ENCODE measurements at places on chromosomes 3 and 15.
A peak's percentile ranks its signal among the peaks of the same experiment; 100 is the strongest.

- no peak for DNase-seq
These were observed 136.6 kb upstream of the RARB start for GRCh38 chr3:25291481-25291905.

DNA sequence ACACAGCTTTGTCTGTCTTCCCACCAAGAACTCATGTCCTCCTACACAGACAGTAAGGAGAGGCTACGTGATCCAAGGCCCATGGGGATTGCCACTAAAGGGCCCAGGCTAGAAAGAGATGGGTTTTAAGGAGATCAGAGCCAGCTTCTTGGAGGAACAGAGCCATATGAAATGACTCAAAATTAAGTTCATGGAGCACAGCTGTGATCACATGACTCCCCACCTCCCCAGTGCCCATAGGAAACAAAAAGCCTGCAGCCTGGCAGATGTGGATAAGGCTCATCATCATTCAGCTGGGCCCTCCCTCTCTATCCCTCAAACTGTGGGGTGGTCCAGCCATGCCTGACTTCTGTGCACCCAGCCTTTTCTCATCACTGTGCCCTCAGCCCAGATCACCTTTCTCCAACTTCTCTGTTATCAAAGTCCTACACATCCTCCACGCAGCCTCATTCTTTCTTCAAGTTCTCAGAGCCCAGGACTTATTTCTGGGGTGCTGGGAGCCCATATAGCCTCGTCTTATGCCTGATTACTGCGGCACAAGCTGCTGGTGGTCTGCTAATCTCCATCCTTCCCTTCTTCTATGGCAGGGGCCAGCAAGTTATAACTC, 137.6 kb downstream of the SMAD6 start:
- DNase-seq, result no peak

GRCh38 chr3:14300721-14301399, 101.5 kb upstream of the SLC6A6 start:
- DNase-seq, result no peak

GRCh38 chr3:178201714-178202113, 334.5 kb upstream of the KCNMB2 start:
- no peak for DNase-seq

DNA sequence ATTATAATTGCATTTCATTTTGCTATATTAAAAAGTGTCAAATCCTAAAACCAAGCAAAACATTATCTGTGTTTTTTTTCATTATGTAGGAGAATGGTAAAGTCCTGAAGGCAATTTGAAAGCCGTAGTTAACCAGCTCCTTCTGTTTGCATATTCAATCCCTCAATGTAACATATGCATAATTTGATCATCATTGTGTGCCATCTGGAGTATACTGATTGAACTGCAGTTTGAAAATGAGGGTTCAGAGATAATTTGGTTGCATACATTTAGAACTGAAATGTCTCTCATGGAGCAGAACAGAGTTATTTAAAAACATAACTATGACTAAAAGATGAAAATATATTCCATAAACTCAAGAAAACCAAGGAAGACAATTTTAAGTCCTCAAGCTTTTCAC, 518.6 kb downstream of the GBE1 start:
- no peak for DNase-seq

- no peak for DNase-seq
These were observed 422 bp downstream of the LSAMP start for GRCh38 chr3:116444819-116445310.

- no peak for DNase-seq
These were observed 400.0 kb upstream of the C2CD4B start for GRCh38 chr15:62564886-62565633.

DNA sequence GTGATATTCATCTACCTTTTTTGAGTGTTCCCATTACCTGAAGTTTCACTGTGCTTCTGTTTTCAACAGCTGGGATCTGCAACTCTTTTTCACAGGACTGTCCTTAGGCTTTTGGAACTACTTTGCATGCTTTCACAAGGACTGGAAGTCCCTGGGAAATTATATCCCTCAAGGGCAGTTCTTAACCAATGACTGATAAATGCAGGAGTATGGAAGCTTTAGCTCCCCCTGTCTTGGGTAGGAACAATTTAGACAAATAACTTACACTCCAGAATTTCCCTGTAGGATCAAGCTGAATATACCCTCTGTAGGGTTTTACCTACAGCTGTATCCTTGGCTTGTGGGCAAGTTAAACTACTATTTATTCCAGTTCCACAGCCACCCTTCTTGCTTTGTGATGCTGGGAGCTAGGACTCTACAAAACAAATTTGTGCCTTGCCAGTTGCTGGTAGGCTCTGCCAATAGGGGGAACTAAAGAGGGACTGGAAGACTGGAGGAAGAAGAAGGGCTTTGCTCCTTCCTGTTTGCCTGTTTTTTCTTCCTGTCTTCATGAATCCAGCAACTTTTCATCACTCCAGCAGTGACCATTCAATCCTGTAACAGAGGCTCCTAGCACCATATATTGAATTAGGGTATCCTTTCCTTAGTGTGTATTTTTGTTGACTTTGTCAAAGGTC, 6.8 kb upstream of the ZNF280D start:
- DNase-seq, result no peak

GRCh38 chr3:14319654-14320182, 82.7 kb upstream of the SLC6A6 start:
- DNase-seq, result no peak

GRCh38 chr3:139533781-139534454, 5.6 kb downstream of the RBP1 start:
- peak; percentile 10 for DNase-seq

GRCh38 chr3:155046935-155047334, 33.2 kb upstream of the MME start:
- no peak for DNase-seq

DNA sequence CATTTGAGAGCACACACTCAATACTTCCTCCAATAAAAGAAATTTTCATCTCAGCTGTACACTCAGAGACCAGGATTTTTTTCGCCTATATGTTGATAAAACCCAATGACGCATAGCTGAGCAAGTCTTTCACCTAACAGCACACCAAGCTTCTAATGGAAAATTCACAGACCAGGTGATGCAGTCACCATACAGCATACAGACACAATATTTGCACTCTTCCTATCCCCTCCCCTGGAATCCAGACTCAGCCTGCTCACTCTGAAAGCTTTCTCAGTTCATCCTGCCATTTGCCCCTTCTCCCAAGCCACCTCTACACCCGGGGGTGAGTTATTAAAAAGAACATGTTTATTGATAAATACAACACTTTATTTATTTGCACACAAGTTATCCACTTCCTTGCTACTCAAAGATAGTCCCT, 1.7 kb downstream of the TBC1D5 start:
- no peak for DNase-seq

GRCh38 chr3:52721002-52721729, 15.3 kb downstream of the SPCS1 start:
- no peak for DNase-seq

DNA sequence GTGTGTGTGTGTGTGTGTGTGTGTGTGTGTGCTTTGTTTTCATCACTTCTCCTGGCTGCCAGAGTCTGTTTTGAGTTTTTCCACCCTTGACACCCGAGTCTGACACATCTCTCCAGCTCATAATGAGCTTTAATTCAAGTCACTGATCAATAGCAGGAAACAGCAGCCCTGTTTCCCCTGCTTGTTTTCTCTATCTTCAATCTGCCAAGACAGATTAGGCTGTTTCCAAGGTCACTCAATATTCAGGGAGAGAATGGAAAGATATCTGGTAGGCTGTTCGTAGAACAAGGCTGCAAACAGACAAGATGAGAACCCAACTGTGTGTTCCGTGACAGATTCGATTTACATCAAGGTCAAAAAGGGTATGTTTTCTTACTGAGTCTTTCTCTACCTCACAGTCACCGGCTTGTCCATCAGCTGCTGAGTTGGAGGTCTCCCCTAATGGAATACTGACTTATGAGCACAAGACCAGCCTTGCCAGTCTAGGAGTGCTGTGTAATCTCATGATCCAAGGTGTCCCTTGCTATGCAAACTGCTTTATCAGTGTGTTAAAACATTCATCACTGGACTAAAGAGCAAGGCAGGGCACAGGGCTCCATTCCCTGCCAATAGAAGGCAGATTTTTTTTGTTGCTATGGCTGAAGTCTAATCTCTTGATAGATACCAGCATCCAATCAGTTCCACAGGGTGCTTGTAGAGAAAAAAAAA, 187.9 kb upstream of the LMCD1 start:
- DNase-seq, result no peak

DNA sequence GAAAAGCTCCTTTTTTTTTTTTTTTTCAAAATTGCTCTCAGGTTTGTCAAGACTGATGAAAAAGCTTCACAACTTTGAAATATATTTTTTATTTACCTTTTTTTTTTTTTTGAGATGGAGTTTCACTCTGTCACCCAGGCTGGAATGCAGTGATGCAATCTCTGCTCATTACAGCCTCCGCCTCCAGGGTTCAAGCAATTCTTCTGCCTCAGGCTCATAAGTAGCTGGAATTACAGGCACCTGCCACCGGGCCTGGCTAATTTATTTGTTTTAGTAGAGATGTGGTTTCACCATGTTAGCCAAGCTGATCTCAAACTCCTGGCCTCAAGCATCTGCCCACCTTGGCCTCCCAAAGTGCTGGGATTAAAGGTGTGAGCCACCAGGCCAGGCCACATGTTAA, 1515.0 kb downstream of the OTOL1 start:
- DNase-seq, result no peak

DNA sequence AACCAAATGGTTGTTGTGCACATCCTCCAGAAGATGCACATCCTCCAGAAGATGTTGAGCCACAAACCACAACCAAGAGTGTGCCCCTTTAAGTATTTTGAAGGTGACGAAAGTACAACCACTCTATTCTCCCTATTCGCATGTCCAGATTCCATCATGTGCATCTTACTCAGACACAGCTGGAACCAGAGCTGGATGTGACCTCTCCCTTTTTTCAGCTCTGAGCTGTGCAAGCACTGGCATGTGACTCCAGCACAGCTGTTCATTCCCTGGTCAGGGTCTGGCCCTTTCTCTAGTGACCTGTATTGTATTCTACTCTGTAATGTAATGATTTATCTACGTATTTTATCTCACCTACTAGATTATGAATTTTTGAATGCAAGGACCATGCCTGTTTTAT, 29.3 kb upstream of the DLG1 start:
- no peak for DNase-seq

GRCh38 chr3:85007195-85008094, 48.7 kb downstream of the CADM2 start:
- no peak for DNase-seq

GRCh38 chr3:139585820-139586219, 46.3 kb upstream of the RBP1 start:
- no peak for DNase-seq

DNA sequence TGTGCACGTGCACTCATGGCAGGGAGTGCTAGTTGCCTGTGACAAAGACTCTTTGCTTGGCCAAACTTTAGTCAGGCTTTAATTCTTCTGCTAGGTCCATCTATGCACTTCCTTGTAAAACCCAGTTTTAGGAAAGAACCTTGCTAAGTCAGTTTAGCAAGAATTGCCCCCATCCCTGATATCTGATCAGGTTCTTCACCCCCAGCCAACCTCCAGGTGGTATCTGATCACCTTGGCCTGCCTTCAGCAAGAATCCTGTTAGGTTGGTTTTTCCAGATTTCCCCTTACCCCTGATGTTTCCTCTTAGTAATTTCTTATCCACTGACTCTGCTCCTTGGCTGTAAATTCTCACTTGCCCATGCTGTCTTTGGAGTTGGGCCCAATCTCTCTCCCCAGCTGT, 8.4 kb downstream of the HSPBAP1 start:
- DNase-seq, result no peak

DNA sequence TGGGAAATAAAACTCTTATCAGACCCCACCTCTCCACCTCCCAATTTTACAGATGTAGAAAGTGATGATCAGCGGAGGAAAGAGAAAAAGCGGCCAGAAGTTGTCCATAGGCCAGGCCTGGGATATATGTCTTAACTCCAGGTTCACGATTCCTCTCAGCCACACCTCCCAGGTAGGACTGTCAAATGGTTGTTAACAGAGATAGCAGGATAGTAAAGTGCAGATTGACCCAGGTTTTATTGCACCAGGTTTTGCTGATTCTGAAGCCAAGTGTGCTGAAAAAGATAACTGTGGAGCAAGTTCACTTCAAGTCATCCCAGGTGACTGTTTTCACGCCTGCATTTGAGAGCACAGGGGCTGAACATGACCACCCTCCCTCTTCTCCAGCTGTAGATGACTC, 36.1 kb downstream of the LSM3 start:
- no peak for DNase-seq

- DNase-seq, result no peak
These were observed 9.1 kb upstream of the ARHGEF3 start for GRCh38 chr3:56810577-56811545.

DNA sequence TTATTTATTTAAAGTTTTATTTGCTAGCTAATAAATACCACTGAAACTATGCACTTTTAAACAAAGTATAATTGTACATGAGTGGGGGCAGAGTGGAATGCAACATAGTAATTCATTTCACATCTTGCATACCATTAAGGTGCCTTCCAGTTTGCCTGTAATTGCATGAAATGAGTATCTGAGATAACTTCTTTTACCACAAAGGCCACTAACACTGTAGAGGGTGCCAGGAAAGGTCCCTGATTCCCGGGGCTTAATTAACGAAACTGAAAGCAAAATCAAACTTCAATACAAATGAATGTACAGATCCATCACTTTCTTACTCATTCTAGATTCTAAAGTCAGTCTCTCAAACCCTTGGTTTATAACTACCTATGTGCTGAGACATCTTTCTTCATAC, 2.1 kb downstream of the CD47 start:
- DNase-seq, result no peak

DNA sequence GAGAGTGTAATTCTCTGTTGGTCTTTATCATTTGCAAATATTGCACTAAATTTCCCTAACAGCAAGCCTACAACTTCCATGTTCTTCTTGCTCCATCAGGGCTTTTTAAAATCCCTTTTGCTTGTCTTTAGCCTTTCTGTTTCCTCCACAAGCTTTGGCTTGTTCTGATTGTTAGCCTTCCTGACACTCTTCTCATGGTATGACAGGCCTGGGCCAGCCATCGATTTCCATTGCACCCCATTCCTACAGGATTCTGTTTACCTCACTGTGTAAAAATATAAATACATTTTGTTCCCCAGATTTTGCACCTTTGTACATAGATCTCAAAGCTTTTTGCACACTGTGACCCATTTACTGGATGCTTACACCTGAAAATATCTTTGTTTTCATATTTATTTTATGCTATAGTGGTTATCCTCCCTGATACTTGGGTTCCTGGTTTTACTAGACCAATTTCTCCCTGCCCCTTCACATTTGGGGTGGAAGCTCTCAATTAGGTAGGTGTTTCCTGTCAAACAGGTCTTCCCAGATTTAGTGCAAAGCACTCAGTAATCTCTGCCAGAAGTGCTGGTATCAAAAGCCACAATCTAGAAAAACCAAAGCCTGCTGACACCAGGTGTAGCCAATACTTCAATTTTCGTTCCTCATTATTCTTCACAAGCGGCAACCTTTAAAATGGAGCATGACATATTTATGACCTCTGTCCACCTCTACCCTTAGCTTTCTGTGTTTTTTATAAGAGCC, 57.9 kb upstream of the PPP2R3A start:
- DNase-seq, result no peak

All from BJ (cell line).